ENCODE measurements at places on chromosomes 13 and 19. TPM values are rescaled to one million over a fixed set of nuclear protein-coding genes. Genes with fewer than 3 reads are reported as not detected.

Gene CYP4F12
- total RNA-seq: not detected

GRCh38 chr19:46617601-46618000 is 7.3 kb downstream of the PTGIR start:
- no peak for DNase-seq

Gene SLITRK5
- under 0.01 TPM for total RNA-seq

DNA sequence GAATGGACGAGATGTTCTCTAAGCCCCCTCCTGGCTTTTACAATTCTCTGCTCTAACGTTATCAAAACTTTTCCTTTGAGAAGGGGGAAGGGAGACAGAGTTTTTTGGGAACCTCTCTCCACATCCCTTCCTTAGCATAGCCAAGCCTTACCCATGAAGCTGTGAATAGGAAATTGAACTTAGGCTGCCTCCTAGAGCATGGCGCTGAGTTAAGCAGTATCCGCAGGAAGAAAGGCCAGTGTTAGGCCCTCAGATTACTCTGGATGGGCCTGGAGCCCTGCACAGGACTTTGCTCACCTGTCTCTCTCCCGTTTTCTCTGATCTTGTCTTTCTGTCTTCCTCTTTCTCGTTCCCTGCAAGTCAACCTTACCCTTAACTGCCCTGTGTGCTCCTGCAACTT is 39.6 kb downstream of the CYP2B6 start:
- no peak for DNase-seq

Gene DMKN
- not detected for total RNA-seq

Gene KLK15
- total RNA-seq: not detected

- DNase-seq: peak; percentile 100
These were observed 135.2 kb downstream of the TSHZ3 start for GRCh38 chr19:31214086-31214485.

Gene FUT1
- total RNA-seq: 0.78 TPM

Gene MYPOP
- total RNA-seq: 0.88 TPM

- no peak for DNase-seq
These were observed 87.6 kb downstream of the RNF17 start for GRCh38 chr13:24851546-24851945.

Gene EGLN2
- 64.7 TPM for total RNA-seq

GRCh38 chr13:22032905-22033304 is 362.0 kb downstream of the FGF9 start:
- no peak for DNase-seq

Gene MEDAG
- 21.0 TPM for total RNA-seq

Gene CCDC122
- total RNA-seq: 3.5 TPM

Gene IGFL3
- total RNA-seq: not detected
